Mesenchymal stem cell (in vitro differentiated cells and primary cell): ENCODE measurements at places on chromosomes 6 and 20.

- DNase-seq, result peak; percentile 3
These were observed 25.1 kb upstream of the UTRN start for GRCh38 chr6:144259986-144260385.

GRCh38 chr6:6434151-6434550 is 113.7 kb upstream of the F13A1 start:
- DNase-seq, result peak; percentile 6

DNA sequence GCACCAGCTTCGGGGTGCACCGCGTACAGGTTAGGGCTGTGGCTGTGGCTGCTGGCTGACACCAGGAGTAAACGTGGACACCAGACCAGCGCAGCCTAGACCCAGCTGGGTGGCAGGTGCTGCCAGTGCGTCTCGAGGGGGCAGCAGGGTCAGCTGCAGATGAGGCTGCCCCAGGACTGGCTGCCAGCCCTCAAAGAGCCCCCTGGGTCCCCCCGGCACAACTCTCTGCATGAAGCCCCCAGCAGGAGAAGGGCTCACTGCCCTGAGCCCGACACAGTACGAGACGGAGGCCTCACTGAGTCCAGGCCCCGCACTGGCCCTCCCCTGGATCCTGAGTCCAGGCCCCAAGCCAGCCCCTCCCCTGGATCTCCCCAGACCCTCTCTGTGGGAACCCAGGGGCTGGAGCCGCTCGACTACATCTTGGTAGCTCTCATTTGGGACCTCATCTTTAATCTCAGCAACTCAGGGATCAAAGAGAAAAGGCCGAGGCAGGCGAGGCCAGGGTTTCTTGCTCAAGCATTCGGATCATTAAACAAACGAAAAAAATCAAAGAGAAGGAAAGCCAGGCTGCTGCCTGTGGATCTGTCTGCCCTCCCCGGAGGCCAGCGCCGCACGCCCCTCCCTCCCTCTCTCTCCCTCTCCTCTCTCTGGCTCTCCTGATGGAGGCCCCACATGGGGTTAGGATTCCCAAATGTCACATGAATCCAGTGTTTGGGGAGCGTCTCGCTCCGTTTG is 7.0 kb upstream of the NKAIN4 start:
- peak; percentile 18 for DNase-seq

DNA sequence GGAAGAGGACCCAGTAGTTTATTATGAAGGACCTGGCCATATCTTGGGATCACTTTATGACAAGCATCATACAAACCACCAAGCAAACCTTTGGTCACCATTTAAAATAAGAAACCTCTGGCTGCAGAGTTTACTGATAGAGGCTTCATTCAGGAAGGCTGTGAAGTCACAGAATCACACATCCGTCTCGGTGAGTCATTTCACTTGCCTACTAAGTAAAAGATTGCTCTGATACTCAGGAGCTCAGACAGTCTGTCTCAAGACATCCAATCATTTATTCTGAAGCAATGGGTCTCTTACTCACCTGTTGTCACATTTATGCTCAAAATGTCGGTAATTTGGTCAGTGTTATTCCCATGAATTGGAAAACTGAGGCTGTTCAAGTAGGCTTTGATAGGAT is 33.7 kb downstream of the ADGRF5 start:
- DNase-seq, result peak; percentile 57

DNA sequence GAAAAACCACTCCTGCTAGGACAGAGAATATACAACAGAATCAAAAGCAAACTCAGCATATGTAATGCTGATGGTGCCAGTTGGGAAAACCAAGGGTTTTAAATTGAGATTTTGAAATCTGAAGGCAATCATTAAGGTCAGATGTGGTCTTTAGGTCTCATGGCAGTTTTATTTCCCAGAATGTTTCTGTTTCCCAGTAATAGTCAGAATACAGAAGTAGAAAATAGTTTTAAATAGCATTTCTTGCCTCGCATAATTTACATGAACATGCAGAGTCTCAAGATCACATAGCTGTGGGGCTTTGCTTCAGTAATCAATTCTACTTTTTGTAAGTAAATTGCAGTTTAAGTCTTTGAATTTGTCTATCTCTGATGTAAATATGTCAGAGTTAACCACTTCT is 58.1 kb downstream of the RNF144B start:
- DNase-seq, result no peak

- no peak for DNase-seq
These were observed 1.2 kb downstream of the GPR6 start for GRCh38 chr6:109979033-109979921.

DNA sequence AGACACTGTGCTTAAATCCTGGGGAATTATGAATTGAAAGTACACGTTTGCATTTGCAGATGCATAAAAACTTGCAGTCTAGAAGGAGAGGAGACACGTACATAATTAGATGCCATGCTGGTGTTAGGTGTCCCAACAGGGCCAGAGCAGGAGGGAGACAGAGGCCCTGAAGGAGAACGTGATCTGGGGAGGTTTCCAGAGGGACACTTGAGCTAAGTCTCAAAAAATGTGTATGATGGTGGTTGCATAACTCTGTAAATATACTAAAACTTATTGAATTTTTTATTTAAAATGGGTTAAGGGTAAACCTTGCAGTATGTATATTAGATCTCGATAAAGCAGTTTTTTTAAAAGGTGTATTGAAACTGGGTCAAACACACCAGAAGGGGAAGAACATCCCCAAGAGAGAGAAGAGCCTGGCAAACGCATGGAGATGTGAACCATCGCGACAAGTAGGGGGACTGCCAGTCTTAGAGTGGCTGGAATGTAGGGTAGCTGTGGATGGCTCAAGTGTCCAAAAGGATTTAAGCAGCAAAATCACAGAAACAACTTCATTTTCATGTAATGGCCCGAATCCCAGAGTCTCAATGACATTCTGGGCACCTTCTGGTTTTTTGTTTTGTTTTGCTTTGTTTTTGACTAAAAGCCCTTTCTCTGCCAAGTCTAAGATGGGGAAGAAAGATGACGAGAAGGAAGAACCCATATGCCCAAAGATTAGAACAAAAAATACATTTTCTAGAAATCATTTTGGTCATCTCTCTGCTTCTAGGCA is 15.3 kb downstream of the TRAF3IP2 start:
- DNase-seq, result no peak

- DNase-seq, result peak; percentile 10
These were observed 31.2 kb downstream of the PRR18 start for GRCh38 chr6:166277018-166277417.

DNA sequence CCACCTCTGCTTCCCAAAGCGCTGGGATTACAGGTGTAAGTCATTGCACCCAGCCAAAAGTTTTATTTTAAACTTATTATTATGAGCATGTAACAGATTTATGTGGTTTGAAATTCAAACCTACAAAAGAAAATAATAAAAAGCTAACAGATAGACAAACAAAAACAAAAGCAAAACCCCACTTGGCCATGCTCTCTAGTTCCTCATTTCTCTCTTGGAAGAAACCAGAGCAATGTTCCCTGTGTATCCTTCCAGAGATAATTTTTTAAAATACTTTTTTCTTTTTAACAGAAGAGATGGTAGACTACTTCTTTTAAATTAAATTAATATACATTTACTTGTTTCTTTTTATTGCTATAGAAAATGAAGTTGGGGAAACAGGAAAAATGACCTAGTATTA is 28.0 kb upstream of the SLC17A3 start:
- DNase-seq, result no peak

DNA sequence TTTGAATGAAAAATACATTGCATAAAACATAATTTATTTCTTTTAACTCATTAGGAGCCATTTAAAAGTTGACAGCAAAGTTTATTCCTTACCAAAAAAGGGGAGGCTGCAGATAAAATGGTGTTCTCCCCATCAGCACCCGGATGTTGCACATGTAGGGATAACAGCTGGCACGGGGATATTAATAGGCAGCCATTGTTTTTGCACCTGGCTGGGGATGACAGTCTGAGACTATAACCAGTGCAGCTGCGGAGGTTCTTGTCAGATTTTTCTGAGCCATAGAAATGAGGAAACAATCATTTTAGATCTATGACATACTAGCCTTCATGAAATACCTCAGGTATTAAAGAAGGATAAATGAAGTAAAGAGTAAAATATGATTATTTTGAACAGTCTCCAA is 20.1 kb upstream of the HECA start:
- no peak for DNase-seq

- DNase-seq, result no peak
These were observed 119.0 kb upstream of the PRSS16 start for GRCh38 chr6:27128311-27129094.
